ENCODE measurements at places on chromosomes 16 and 17.

DNA sequence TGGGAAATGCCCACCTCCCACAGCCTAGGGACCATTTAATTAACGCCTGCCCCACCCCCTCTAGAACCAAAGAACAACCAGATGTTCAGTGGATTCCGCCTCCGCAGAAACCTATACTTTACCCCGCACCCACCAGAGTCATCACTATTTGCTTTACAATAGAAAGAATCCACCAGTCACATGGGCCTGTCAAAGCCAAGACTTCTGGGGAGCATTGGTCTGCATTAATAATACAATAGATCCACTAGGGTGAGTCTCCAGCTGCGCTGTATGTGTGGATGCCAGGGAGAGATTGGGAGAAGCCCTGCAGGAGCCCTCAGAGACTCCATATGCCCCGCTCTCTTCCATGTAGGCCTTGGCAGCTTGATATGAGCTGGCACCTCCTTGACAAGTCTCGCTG, 31.3 kb downstream of the CLEC19A start:
- no peak for DNase-seq

- no peak for DNase-seq
Measured at GRCh38 chr16:57058291-57058861, 34.0 kb upstream of the CPNE2 start.

DNA sequence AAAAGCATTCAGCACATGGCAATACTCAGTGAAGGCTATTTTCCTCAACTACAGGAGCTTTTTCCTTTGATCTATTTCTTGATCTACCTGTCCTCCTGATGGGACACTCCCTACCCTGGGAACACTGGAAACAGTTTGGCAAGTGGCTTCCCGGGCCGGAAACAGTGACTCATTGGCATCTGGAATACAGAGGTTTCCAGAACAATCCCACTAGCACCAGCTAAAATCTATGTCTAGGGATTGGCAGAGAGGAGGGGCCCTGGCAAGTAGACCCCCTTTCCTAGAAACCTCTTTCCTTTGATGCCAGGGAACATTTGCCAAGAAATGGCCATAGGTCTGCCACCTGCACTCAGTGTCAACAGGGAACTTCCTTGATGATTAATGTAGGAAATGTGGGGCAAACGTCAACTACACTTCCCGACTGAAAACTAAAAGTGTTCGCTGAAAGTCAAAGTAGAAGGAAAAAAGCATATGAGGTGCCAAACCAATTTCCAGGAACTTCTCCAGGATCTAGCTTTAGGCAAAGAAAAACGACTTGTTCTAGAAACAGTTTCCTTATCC, 30.4 kb upstream of the FBXW10B start:
- no peak for DNase-seq

GRCh38 chr17:7729816-7730215, 12.3 kb downstream of the DNAH2 start:
- DNase-seq = no peak

DNA sequence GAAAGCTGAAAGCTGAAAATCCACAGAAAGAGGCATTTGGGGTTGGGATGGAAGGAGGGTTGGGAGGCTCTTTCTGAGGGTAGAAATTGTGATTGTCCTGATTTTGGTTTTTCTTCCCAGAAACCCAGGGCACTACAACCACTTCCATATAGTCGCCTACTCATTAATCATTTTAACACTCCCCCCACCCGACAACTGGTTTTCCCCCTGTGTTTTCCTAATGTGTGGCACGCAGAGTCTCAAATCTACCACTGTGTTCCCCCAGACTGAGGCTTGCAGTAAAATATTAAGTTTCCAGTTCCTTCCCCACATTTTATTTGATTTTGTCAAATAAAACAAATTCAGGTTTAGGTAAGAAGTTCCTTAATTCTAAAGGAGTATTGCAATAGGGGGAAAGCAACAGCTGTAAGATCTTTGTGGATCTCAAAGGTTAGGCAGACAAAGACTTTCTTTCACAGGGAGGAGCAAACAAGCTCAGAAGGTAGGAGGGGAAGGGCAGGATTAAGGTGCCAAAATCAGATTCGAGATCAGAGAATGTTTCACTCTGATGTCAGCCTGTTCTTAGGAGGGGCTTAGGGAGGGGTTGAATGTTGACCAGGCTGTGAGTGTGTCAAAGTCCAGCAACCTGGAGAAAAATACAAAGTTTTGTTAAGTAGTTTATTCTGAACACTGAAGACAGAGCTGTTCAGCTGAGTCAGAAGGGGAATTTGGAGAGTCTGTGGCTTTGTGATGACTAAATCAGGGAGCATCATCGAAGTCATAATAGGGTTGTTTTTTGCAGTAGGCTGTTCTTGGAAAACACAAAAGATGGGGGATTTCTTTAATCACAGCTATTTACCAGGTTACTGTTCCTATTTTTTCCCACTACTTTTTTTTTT, 3.6 kb downstream of the ZNF267 start:
- DNase-seq = no peak

GRCh38 chr16:58485184-58485887, 14.6 kb upstream of the NDRG4 start:
- no peak for DNase-seq

DNA sequence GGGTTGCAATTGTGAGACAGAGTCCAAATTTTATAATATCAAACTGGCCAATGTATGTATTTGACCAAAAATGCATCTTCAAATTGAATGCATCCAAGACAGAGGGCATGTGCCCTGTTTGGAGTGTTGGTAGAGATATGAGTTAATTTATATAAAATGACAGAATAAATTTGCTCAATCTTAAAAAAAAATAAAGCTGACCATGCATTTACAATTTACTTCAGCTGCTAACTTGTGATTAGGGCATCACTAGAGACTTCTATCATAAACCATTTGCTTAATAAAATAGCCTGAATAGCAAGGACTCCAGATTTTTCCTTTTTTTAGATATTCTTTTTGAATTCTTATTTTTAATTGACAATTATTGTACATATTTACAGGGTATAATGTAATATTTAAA, 1345.8 kb downstream of the CDH11 start:
- DNase-seq = no peak

- no peak for DNase-seq
Measured at GRCh38 chr16:4753227-4753626, 13.7 kb downstream of the ZNF500 start.

GRCh38 chr16:66926961-66927436, 1.7 kb upstream of the RRAD start:
- DNase-seq = no peak

GRCh38 chr17:31738067-31738466, 121.0 kb downstream of the COPRS start:
- DNase-seq = no peak

DNA sequence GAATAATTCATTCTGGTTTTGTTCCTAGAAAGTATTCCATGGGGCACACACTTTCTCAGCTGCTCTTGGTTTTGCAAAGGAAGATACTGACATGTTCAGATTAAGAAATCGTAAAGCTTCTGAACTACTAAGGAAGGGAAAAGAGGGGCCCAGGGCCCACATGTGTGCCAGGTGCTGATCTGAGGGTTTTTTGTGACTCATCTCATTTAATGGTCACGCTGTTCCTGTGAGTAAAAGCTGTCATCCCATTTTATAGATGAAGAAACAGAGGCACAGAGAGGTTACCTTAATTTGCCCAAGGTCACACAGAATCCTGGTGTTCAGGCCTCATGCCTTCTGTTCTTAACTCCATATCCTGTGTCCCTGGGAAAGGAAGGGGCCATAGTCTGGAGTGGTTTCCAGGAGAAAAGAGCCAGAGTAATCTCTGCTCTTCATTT, 113.2 kb downstream of the MSI2 start:
- DNase-seq = no peak

- DNase-seq = no peak
Measured at GRCh38 chr17:76700617-76701470, 9.9 kb downstream of the MXRA7 start.

GRCh38 chr16:58654560-58655214, 25.1 kb upstream of the CNOT1 start:
- DNase-seq = no peak

DNA sequence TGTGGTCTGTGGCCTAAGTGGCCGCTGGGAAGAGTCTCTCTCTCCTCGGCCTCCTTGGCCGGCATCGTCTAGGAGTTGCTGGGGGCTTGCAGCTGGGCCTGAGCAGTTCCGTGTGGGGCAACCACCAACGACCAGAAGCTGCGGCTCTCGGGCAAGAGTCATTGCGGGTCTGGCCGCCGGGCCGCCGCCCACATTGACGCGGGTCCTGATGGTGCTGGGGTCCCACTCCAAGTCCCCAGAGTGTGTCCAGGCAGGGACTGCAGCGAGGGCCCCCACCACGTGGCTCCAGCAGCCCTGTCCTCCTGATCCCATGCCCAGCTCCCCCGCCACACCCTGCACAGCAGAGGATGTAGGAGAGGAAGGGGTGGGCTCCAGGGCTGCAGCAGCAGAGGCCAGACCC, 30.9 kb downstream of the UNKL start:
- DNase-seq = no peak

GRCh38 chr17:81486199-81486810, 26.3 kb downstream of the ACTG1 start:
- no peak for DNase-seq

GRCh38 chr17:60442271-60443173, 20.2 kb downstream of the CHCT1 start:
- no peak for DNase-seq

- no peak for DNase-seq
Measured at GRCh38 chr17:76452127-76452659, 759 bp downstream of the UBE2O start.

- no peak for DNase-seq
Measured at GRCh38 chr16:81321039-81321438, 6.3 kb downstream of the GAN start.

DNA sequence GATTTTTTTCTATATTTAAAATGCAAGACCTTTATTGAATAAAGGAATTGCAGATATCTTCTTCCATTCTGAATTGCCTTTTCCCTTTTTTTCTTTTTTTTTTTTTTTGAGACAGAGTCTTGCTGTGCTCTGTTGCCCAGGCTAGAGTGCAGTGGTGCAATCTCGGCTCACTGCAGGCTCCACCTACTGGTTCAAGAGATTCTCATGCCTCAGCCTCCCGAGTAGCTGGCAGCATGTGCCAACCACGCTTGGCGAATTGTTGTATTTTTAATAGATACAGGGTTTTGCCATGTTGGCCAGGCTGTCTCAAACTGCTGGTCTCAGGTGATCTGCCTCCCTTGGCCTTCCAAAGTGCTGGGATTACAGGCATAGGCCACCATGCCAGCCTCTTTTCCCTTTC, 151.5 kb downstream of the CEP112 start:
- no peak for DNase-seq

DNA sequence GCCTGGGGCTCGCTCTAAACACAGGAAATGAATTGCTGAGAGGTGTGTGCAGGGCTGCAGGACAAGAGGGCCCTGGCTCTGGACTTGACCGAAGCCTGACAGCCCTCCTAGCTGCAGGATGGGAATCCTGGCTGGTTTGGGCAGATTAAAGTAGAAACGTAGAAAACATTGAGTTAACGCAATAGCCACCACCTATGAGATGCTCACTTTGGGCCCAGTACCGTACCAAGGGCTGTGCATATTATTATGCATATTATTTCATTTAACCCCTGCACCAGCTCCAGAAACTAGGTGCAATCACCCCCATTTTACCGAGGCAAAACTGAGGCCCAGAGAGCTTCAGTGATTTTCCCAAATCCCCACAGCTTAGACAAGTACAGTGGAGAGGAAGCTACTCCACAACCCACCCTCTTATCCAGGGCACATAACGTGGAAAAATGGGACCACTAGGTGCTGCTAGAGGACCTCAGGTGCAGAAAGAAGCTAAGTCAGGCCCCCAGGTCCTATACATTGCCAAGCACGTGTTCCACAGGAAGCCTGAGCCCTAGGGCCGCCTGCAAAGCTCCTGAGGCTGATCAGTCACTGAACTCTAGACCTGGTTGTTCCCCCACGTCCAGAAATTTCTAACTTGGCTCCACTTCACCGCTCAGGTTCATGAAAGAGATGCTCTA, 79.2 kb downstream of the MYH11 start:
- DNase-seq = peak; percentile 44

- no peak for DNase-seq
Measured at GRCh38 chr17:67718325-67718941, 697 bp downstream of the NOL11 start.

- DNase-seq = no peak
Measured at GRCh38 chr17:67375716-67376115, 1.4 kb upstream of the PITPNC1 start.

DNA sequence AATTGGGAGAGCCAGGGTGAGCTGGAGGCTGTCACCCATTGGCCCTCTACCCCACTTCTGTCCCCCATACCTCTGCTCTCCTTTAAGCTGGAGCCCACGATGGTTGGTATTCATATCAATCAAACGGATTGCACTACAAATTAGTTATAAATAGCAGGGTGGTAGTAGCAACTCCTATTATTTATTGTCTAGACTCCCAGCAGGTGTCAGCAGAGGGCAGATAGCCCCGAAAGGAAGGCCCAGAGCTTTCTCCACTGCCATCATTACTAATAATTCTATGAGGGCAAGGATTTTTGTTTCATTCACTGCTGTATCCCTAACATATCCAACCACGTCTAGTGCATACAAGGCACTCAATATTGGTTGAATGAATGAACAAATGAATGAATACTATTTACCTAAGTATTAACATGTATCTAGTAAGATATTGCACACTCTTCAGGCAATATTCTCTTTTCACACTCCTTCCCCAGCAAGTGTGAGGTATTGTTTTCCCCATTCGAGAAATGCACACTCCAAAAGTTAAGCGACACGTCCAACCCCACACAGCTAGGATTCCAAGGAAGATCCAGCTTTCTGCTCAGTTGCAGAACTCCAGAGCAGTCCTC, 6.3 kb downstream of the C17orf50 start:
- no peak for DNase-seq

- DNase-seq = no peak
Measured at GRCh38 chr17:69961501-69962145, 113.4 kb upstream of the KCNJ16 start.

DNA sequence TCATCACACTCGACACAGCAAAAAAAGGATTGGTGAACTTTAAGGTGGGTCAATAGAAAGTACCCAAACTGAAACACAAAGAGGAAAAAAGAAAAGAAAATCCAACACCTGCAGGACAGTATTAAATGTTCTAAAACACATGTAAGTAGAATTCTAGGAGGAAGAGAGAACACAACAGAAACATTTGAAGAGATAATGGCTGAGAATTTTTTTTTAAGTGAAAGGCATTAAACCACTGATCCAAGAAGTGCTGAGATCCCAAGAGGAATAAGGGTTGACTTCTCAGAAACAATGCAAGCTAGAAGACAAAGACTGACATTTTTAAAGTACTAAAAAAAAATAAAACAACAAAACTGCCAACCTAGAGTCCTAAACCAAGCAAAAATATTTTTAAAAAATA, 31.6 kb downstream of the VPS53 start:
- no peak for DNase-seq

DNA sequence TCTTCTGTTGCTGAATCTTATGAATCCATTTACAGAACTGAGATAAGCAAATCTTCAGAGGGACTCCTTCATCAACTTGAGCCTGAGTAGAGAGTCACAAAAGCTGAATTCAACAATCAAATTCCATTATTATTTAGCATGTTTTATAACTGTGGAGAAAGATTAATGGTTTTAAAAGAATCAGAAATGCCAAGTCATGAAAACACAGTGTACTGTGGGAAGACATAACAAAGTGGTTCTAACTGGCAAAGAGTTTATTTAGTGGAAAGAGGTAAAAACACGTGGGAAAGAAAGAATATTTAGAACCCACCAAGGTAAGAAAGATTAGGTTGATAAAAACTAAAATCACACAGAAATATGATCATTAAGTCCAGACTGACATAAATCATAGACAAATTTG, 5.0 kb downstream of the ERI2 start:
- DNase-seq = no peak

Measured in 8988T (cell line).